ENCODE measurements at places on chromosomes 7 and 10.

GRCh38 chr7:44163591-44163990, 22.5 kb upstream of the MYL7 start:
- DNase-seq: no peak
- H3K27me3 ChIP-seq: no peaks in the 10 kb centered on the region
- H3K4me1 ChIP-seq: no peaks in the 10 kb centered on the region
- H3K4me3 ChIP-seq: no peak overlapping the region
- no peaks in the 10 kb centered on the region for H3K36me3 ChIP-seq

- no peak overlapping the region for H3K27ac ChIP-seq
- no peaks in the 10 kb centered on the region for H3K4me1 ChIP-seq
- H3K4me3 ChIP-seq: no peak overlapping the region
- no peak for DNase-seq
These were observed 68.9 kb downstream of the XRCC2 start for GRCh38 chr7:152607007-152607406.

DNA sequence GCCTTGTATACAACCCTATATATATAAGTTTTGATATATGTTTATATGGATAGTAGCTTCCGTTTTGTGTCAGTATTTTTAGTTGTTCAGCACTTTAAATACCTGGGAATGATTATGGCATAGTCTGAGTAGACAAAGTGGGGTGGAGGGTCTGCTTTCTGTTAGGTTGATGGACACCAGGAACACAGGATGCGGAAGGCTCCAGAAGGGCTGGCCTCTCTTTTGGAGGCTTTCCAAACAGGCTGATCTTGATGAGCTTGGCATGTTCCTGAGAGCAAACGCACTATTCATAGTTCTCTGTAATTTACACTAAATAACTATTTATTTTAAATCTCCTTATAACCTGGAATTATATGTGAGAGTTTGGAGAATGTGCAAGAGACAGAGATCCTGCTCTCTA, 12.7 kb downstream of the AKR1E2 start:
- H3K27ac ChIP-seq: no peak overlapping the region
- H3K27me3 ChIP-seq: no peaks in the 10 kb centered on the region
- DNase-seq: no peak
- H3K4me3 ChIP-seq: no peak overlapping the region

GRCh38 chr7:127654404-127655394, 2.7 kb downstream of the SND1 start:
- no peaks in the 10 kb centered on the region for H3K27me3 ChIP-seq
- no peak overlapping the region for H3K27ac ChIP-seq
- no peaks in the 10 kb centered on the region for H3K36me3 ChIP-seq
- DNase-seq: no peak
- no peak overlapping the region for H3K4me3 ChIP-seq

- no peak for DNase-seq
- H3K4me1 ChIP-seq: no peaks in the 10 kb centered on the region
- H3K4me3 ChIP-seq: no peak overlapping the region
- no peaks in the 10 kb centered on the region for H3K27me3 ChIP-seq
These were observed 301.7 kb downstream of the RPS24 start for GRCh38 chr10:78335371-78335690.

- no peak overlapping the region for H3K27ac ChIP-seq
- H3K36me3 ChIP-seq: no peaks in the 10 kb centered on the region
- H3K4me3 ChIP-seq: no peak overlapping the region
These were observed 68.3 kb upstream of the RAB11FIP2 start for GRCh38 chr10:118114992-118115391.

GRCh38 chr7:148290538-148290937, 300.0 kb upstream of the C7orf33 start:
- DNase-seq: no peak
- H3K27me3 ChIP-seq: no peaks in the 10 kb centered on the region
- H3K4me3 ChIP-seq: no peak overlapping the region
- no peak overlapping the region for H3K27ac ChIP-seq

GRCh38 chr7:2967253-2967652, 76.4 kb downstream of the CARD11 start:
- DNase-seq: peak; percentile 29
- H3K4me3 ChIP-seq: no peak overlapping the region
- no peaks in the 10 kb centered on the region for H3K27me3 ChIP-seq
- no peaks in the 10 kb centered on the region for H3K36me3 ChIP-seq
- no peaks in the 10 kb centered on the region for H3K4me1 ChIP-seq

- H3K4me3 ChIP-seq: no peak overlapping the region
- H3K27me3 ChIP-seq: no peaks in the 10 kb centered on the region
- H3K4me1 ChIP-seq: no peaks in the 10 kb centered on the region
- DNase-seq: no peak
- H3K27ac ChIP-seq: no peak overlapping the region
These were observed 111.5 kb downstream of the PLXNA4 start for GRCh38 chr7:132464740-132465139.

- no peaks in the 10 kb centered on the region for H3K36me3 ChIP-seq
- no peaks in the 10 kb centered on the region for H3K27me3 ChIP-seq
- peaks cover 16% of the 10 kb centered on the region for H3K4me1 ChIP-seq
- DNase-seq: no peak
- peak overlapping the region; percentile 90 for H3K4me3 ChIP-seq
- peak overlapping the region; percentile 93 for H3K27ac ChIP-seq
These were observed 2.1 kb downstream of the CAV1 start for GRCh38 chr7:116526897-116527296.

DNA sequence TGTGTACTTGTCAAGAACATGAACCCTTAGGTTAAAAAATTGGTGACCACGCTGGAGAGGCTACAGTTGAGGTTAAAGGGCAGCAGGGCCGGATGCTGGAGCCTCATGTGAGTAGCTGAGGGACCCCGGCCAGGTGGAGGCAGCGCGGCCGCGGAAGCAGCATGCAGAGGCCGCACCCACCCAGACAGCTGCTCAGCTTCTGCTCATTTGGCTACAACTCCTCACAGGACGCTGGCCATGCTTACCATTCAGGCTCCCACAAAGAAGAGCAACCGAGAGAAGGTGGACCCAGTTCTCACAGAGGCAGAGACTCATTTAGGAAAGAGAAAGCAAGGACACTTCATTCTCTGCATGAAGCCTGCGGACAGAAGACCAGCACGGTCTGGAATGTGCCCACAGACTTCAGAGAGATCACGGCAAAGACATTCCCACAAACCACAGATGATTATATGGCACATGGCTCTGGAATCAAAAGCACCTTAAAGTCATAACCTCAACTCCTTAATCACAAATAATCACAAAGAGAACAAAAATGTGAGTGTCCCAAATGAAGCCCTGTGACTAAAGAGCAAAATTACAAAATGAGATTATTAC, 94.4 kb downstream of the VOPP1 start:
- H3K27ac ChIP-seq: no peak overlapping the region
- no peak overlapping the region for H3K4me3 ChIP-seq
- DNase-seq: no peak
- H3K36me3 ChIP-seq: peaks cover 27% of the 10 kb centered on the region

DNA sequence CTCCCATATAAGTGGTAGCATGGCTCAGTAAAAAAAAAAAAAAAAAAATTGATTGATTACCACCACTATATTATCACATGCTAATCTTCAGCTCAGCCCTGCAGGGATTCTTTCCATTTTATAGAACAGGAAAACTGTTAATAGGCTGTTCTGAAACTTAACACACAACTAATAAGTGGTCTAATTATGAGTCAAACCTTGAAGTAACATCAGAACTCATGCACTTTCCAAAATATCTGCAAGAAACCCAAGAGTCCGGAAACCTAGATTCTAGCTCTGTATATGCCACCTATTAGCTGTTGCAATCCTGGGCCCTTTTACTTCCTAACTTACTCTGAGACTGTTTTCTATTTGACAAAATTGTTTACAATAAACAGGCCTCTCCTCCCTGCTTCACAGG, 23.9 kb downstream of the SEM1 start:
- no peak for DNase-seq
- no peak overlapping the region for H3K4me3 ChIP-seq
- H3K36me3 ChIP-seq: peaks cover 8% of the 10 kb centered on the region
- H3K27me3 ChIP-seq: no peaks in the 10 kb centered on the region
- H3K27ac ChIP-seq: no peak overlapping the region
- H3K4me1 ChIP-seq: no peaks in the 10 kb centered on the region

DNA sequence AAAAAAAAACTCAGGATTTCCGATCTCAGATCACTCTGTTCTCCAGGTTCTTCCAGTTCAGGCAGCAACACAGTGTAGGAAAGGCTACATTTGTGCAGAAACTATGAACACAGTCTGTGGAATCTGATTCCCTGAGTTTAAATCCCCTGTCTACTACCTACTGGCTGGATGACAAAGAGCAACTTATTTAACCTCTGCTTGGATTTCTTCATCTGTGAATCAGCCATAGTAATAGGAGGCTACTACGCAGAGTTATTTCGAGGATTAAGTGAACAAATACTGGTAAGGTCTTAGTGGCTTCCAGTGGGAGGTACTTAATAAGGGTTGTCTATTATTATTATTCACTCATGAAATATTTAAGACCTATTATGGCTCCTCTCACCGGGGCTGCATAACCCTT, 44.3 kb upstream of the PDCD4 start:
- no peak for DNase-seq
- H3K4me1 ChIP-seq: no peaks in the 10 kb centered on the region
- H3K36me3 ChIP-seq: no peaks in the 10 kb centered on the region
- no peak overlapping the region for H3K4me3 ChIP-seq
- H3K27ac ChIP-seq: peak overlapping the region; percentile 52
- no peaks in the 10 kb centered on the region for H3K27me3 ChIP-seq

DNA sequence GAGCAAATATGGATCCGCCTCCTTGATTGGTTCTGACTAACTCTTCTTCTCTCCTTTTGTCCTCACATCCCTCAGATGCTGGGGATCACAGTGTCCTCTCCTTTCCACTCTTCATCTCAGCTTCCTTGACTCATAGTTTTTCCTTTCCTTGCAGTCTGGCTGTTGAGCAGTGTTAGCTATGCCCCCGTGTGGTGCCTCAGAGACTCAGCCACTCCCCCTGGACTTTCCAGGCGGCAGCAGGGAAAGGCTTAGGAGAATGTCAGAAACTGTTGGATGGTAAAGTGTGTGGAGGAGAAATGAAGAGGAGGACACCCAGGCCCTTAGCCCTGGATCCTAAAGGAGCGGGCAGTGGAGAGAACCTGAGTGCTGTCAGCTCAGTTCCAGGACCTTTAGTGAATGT, 267.5 kb downstream of the CELF2 start:
- no peaks in the 10 kb centered on the region for H3K27me3 ChIP-seq
- DNase-seq: no peak
- H3K36me3 ChIP-seq: peaks cover 54% of the 10 kb centered on the region
- H3K27ac ChIP-seq: no peak overlapping the region
- no peak overlapping the region for H3K4me3 ChIP-seq

DNA sequence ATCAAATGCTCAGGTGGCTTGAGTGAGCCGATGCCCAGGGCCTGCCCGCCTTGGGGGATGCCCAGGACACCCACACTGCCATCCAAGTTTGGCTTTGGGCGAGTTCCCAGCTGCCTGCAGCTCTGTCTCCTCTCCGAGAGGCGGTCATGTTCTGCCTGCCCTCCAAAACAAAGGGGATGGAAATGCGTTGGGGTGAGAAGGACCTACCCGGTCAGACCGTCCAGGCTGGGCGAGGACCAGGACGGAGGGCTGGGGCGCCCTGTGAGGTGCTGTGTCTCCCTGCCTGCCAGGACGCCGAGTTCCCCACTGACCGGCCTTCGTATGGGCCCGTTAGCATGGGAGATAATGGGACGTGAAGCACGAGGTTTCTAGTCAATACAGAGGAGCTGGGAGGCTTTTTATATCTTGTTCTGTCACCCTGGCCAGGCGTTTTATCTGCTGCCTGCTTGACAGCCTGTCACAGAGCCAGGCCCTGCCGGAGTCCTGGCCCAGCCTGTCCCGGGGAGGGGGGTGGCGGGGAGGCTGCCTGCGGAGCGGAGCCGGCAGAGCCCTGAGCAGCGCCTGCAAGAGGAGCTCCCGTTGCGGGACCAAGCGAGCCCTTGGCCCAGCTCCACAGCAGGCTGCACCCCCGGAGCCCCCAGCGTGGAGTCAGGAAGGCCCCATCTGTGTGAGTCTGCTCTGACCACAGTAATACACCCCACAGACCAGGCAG, 22.0 kb upstream of the ELFN1 start:
- H3K27ac ChIP-seq: no peak overlapping the region
- H3K27me3 ChIP-seq: peaks cover 60% of the 10 kb centered on the region
- no peak for DNase-seq
- H3K36me3 ChIP-seq: no peaks in the 10 kb centered on the region
- H3K4me3 ChIP-seq: peak overlapping the region; percentile 31
- H3K4me1 ChIP-seq: peaks cover 25% of the 10 kb centered on the region

- H3K36me3 ChIP-seq: no peaks in the 10 kb centered on the region
- H3K4me1 ChIP-seq: no peaks in the 10 kb centered on the region
- H3K4me3 ChIP-seq: no peak overlapping the region
These were observed 18.0 kb downstream of the MACC1 start for GRCh38 chr7:20199015-20199737.

GRCh38 chr10:18456984-18457383, 194.4 kb downstream of the NSUN6 start:
- no peak overlapping the region for H3K27ac ChIP-seq
- DNase-seq: no peak
- H3K4me1 ChIP-seq: no peaks in the 10 kb centered on the region
- no peaks in the 10 kb centered on the region for H3K36me3 ChIP-seq

DNA sequence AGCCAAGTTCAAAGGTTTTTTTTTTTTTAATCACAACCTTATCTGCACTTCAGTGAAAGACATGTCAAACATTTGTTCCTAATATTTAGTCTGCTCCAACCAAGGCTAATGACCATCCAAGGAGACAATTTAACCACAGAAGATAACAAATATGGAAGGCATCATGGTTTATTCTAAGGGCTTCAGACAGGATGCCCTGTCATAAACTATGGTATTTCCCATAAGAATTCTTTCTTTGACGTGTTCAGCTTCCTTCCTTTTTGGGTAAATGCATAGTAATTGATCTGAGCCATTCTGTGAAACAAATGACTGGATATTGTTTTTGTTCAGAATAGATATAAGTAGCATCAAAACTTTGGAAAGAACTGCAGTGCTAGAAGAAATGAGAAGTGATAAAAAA, 326.5 kb upstream of the AOAH start:
- no peaks in the 10 kb centered on the region for H3K4me1 ChIP-seq
- no peaks in the 10 kb centered on the region for H3K27me3 ChIP-seq
- DNase-seq: no peak
- no peaks in the 10 kb centered on the region for H3K36me3 ChIP-seq
- no peak overlapping the region for H3K27ac ChIP-seq
- H3K4me3 ChIP-seq: no peak overlapping the region

GRCh38 chr10:98533746-98534445, 87.2 kb upstream of the HPS1 start:
- DNase-seq: no peak
- peaks cover 3% of the 10 kb centered on the region for H3K4me1 ChIP-seq
- no peak overlapping the region for H3K4me3 ChIP-seq
- no peaks in the 10 kb centered on the region for H3K36me3 ChIP-seq
- no peaks in the 10 kb centered on the region for H3K27me3 ChIP-seq

DNA sequence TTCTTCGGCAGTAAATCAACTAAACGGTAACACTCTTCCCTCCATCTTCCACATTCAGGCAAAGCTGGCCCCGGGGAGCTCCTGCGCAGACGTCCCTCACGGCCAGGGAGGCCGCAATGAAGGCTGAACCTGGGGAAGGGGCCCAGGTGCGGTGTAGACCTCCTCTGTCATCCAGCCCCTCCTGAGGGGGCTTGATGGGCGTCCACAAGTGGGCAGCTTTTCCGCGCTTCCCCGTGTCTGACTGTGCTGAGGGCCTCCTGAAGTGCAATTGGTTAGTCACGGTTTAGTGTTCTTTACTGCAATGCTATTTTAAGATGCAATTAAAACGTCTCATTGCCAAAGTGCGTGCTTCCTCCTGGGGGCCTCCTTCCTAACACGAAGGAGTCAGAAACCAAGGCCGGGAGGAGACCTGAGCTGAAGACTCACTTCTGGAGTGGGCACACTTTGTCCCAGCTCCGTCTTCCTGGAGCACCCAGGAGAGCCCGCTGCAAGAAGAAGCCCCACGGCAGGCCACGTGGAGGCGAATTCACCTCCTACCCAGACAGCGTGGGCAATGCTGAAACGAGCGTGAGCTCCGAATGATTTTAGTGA, 173.3 kb downstream of the ELFN1 start:
- peak; percentile 40 for DNase-seq
- H3K27ac ChIP-seq: no peak overlapping the region
- H3K36me3 ChIP-seq: no peaks in the 10 kb centered on the region
